NCI-H1092 (cell line): ENCODE measurements at places on chromosomes 11 and 22.

DNA sequence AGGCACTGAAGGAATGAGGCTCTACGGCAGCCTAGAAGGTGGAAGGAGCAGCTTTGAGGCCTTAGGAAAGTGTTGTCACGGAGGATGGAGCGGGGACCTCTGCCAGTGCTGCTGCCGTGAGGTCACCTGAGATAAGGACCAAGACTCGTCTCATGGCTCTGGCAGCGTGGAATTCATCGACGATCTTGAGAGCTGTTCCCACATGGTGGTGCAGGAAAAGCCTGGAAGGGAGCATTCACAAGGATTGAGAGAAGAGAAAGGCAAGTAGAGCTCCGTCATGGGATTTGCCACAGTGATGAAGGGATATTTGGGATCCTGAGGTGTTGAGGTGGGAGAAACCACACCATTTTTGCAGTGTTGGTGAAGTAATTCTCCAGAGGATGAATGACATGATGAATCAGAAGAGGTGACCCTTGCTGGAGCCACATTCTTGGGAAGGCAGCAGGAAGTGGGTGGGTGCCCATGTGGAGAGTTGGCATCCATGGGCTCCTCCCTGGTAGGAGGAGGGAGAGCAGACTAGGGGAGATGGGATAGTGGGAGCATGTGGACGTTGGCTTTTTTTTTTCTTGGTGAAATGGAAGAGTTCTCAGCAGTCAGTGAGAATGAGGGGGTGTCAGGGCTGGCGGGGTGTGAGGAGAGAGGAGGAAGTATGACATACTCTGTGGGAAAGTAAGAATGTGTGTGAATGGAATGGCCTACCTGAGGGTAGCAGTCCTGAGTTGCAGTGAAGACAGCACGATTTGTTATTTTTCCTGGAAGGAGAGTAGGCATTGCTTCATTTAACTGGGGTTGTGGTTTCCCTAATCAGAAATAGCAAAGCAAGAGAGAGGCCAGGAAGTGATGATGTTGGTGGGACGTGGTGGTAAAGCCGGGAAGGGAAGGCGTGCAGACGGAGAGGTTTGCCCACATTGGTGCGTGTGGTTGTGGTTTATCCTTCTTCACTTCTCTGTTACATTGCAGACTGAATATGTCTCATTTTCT lies 11.1 kb downstream of the PPP6R3 start:
- DNase-seq = no peak

DNA sequence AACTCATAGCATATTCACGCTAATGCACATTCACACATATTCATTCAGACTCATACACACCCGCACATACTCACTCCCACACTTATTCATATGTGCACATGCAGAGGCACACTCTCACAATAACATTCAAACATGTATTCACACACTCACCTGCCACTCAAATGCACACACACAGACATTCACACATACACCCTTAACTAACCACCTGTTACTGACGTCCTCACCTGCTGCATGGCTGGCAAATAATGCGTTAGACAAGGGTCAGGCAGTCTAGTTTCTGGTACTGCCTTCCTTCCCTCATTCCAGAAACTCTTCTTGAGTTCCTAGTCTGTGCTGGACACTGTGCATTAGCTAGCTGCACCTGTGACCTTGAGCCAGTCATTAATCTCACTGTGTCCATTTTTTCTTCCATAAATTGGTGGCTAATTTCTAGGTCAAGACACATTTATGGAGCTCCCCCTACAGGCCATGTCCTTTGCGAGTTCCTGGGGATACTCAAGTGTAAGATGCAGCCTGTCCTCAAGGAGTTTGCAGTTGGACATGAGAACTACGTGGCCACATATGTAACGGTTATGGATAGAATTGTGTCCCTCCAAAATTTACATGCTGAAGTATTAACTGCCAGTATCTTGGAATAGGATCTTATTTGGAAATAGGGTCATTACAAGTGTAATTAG lies 34.5 kb upstream of the SEZ6L start:
- DNase-seq = no peak

DNA sequence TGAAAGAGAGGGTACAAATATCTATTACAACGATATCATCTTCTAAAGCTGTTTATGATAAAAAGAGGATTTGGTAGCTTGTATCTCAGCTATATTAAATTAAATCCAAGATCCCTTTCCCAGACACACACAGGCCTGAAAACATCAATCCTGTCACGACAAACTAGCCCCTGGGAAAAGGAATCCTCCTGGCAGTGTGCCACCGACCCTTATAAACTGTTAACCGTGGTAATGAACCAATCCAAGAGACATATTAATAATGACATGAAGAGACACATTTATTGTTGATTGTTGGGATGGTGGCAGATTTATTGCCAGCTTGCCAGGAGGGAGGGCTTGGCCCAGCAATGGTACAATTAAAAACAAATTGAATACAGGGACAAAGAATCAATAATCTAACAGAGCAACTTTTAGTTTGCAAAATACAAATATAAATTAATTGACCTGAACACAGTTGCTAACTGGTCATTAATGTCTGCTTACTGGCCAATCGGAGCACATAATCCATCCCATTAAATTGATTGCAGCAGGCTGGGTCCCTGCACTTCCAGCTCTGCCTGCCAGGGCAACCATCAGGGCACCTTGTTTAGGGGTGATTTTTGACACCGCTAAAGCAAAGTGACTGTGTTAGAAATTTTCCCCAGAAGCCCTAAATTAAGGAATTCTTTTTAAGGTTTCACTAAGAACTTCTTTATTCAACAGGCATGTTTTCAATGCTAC lies 887.6 kb downstream of the OPCML start:
- no peak for DNase-seq

GRCh38 chr11:47571895-47572294 lies 6.5 kb downstream of the PTPMT1 start:
- DNase-seq = no peak

- DNase-seq = no peak
Observed at GRCh38 chr11:103997082-103997481, 39.4 kb upstream of the DDI1 start.

GRCh38 chr22:22744412-22745224 lies 100.2 kb downstream of the GGTLC2 start:
- no peak for DNase-seq

DNA sequence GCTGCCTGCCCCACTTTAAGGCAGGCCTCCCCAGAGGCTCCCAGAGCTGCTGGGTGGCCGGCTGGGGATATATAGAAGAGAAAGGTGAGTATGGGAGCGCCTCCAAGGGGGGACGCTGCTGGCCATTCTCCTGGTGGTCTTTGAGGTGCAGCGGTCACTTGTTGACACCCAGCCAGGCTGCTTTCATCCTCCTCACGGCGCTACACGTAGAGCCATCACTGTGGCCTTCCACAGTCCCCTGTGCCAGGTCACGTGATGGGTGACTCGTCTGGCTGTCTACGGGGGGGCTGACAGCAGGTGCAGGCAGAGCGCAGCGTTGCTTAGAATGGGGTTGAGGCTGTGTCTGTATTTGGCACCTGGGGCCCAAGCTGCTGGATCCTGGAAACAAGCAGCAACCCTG lies 1.9 kb downstream of the ACR start:
- no peak for DNase-seq

DNA sequence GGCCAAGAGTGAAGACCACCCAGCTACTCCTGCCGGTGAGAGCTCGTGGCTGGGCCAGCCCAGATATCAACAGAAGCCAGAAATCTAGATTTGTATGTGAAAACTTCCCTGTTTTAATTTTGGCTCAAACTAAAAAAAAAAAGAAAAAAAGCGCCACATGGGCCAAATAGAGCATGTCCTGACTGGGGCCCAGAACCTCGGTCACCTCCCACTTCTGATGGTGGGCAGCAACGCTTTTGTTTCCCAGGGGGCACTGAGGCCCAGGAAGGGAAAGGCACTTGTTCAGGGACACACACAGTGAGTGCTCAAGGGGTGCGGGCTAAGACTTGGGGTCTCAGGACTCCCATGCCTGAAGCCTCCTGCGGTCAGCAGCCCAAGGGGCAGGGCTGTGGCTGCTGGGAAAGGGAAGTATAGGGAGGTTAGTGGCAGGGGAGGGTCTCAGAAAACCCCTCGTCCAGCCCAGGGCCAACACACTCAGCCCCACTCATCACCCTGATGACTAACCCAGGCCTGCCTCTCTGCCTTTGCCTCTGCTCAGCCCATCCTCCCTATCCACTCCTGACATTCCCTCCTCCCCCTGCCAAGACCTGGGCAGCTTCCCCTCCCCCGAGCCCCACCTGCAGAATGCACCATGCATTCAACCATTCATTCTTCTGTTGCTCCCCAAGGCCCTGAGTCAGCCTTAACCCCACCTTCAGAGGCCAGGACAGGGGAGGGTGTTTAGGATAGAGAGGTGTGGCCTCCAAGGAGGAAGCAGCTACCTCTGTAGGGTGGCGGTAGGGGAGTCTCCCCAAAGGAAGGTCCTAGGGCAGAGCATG lies 30.0 kb upstream of the TCF20 start:
- DNase-seq = no peak

GRCh38 chr11:123318623-123319022 lies 111.4 kb upstream of the GRAMD1B start:
- no peak for DNase-seq

- DNase-seq = peak; percentile 12
Observed at GRCh38 chr11:131311776-131312514, 58.5 kb upstream of the NTM start.

DNA sequence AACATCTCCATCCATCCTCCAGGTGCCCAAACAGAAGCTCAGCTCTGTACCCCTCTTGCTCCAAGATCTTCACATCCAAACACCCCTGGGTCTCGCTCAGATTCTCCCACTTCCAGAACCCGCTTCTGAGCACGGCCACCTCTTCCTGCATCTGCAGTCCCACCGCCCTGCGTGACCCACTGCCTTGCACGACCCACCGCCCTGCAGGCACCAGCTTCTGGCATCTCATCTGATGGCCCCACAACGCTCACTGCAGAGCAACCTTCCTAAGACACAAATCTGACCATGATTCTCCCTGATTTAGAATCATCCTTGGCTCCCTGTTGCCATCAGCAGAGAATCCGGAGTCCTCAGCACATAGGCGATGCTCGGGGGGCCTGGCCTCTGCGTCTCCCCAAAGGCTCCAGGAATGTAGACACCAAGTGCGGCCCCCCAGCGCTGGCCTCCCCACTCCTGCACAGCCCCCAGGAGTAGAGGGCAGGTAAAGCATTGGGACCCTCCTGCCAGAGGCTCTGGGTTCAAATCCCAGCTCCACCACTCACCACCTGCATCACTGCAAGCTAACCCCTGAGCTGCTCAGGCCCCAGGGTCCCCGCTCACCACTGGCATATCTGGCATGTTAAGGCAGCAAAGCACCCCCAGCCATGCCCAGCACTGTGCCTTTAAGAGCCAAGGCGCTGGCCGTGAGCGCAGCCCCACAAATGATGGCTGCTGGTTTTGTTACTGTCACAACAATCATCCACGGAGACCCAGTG lies 459.3 kb downstream of the BRD1 start:
- DNase-seq = no peak

DNA sequence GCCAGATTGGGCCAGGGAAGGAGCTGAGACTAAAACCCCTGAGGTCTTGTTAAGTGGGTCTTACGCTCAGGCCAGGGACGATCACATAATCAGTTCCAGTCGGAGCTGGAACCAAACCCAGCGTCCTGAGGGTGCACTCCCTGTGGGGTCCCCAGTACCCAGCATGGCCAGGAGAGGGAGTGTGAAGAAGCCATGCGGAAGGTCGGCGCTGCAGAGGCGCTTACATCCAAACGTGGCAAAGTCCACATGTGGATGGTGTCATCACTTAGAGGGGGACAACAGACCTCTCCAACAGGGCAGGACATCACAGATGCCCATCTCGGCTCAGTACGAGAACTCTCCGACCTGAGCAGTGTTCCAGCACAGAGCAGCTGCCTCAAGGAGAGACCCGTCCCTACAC lies 8.3 kb downstream of the ATP5MGL start:
- DNase-seq = no peak

DNA sequence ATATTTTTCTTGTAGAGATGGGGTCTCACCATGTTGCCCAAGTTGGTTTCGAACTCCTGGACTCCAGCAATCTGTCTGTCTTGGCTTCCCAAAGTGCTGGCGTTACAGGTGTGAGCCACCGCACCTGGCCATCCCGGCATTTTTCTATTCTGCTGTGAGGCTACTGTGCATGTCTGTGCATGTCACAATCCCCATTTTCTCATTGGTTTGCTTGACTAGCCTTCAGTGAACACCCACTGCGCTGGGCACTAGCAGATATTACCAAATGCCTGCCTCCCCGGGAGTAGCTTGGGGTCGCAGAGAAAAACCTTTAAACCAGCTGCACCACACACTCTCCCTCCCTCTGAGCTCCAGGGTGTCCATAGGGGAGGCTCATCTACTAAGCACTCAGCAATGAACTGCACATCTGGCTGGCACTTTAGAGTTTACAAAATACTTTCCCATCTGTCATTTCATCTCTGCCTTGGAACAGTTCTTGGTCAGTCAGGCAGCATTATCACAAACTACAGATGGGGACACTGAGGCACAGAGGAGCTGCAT lies 4.9 kb downstream of the CSNK1E start:
- no peak for DNase-seq
